ENCODE measurements at places on chromosomes 6 and 20. TPM values are rescaled to one million over a fixed set of nuclear protein-coding genes. Genes with fewer than 3 reads are reported as not detected.

Gene SLC25A27
- 0.10 TPM for total RNA-seq

Gene KCNK16
- total RNA-seq = not detected

Gene ENPP5
- total RNA-seq = not detected

Gene SEMG1
- total RNA-seq = not detected

Gene BPIFA1
- not detected for total RNA-seq

Gene DLGAP4
- 23.7 TPM for total RNA-seq

Gene WFDC2
- total RNA-seq = not detected

Gene ZSWIM3
- total RNA-seq = 3.3 TPM

Gene PBOV1
- not detected for total RNA-seq

Gene LY6G6C
- total RNA-seq = not detected

Gene SNPH
- total RNA-seq = 7.3 TPM

Gene MATN4
- 0.20 TPM for total RNA-seq

Gene SLC17A9
- total RNA-seq = 13.1 TPM

Gene ZNF133
- 9.4 TPM for total RNA-seq

Data from mammary microvascular endothelial cell (primary cell).